ENCODE measurements at places on chromosomes 4 and X.

DNA sequence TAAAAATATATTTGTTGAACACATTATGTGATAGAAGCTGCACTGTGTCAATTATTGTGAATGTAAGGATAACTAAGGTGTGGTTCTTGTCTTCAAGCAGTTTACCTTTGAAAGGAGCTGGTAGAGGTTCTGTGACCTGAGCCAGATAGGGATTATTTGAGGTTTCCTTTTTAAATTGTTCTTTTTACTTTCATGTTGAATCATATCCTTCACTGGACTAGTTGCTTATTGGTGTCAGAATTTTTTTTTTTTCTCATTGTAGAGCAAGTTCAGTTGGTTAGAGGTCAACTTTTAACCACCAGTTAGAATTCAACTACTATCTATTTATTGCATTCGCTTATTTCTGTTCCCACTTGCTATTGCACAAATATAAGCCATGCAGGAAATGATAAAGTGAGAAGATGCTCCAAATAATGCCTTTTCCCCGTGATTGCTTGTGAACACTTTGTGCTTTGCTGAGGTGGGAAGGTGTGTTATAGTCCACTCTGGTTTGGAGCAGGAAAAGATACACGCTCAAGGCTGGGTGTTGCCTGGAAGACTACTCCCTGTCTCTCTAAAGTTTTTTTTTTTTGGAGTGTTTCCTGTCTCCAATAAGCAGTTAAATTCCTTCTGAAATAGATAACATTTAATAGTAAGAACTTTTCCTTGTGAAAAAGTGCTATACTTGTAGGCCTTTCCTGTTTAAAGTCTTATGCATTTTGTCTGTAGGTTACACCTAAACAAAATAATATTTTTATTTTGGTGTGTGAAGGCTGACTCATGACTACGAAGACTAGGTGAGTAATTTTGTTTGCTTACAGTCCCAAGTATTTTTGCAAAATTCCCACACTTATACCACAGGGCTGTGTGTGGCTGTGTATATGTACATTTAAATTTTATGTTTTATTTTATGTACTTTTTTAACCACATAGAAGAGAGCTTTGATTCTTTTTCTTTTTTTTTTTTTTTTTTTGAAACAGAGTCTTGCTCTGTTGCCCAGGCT, 83.8 kb upstream of the LCORL start:
- DNase-seq = no peak

GRCh38 chr4:123651066-123651465, 254.5 kb downstream of the SPRY1 start:
- no peak for DNase-seq

- no peak for DNase-seq
Measured at GRCh38 chr4:7103607-7104365, 35.9 kb upstream of the GRPEL1 start.

DNA sequence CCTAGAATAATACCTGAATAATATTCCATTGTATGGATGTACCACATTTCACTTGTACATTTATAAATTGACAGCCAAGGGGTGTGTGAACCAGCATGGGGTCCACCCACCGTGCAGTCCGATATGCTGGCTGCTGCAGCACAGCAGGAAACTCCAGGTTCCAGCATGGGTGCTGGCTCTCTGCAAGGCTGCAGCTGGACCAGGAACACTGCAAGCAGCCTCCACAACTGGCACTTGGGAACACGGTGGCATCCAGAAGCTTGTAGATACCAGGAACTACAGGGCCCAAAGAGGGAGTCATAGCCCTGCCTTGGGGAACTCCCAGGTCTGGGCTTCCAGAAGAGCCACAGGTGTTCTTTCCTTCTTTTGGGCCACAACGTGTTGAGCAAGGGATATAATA, 91.2 kb downstream of the NXF2 start:
- DNase-seq = no peak
